ENCODE measurements at places on chromosomes 2 and 18. TPM values are rescaled to one million over a fixed set of nuclear protein-coding genes. Genes with fewer than 3 reads are reported as not detected.

- H3K27me3 ChIP-seq, result no peaks in the 10 kb centered on the region
- no peaks in the 10 kb centered on the region for H3K36me3 ChIP-seq
- H3K4me3 ChIP-seq, result no peak overlapping the region
Observed at GRCh38 chr2:197149546-197149945, 161.0 kb downstream of the ANKRD44 start.

CHRND gene
- total RNA-seq, result not detected

DNA sequence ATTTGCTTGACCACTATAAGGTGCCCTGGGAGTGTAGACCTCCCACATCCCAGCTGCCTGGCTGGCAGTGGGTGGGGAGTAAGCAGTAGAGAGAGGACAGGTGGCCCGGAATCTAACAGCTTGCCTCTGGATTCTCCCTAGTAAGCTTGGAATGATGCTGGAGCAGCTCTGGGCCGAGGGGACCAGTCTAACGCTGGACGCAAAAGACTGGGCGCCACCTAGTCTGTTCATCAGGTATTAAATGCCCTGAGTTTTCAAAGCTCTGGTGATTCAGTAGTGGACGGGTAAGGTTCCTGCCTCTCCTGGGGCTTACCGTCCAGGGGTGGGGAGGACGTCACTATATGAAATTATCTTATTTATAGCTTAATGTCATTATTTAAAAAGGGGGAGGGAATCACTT lies 648 bp upstream of the LYPD6B start:
- no peak overlapping the region for H3K27ac ChIP-seq
- peaks cover 5% of the 10 kb centered on the region for H3K4me1 ChIP-seq
- no peaks in the 10 kb centered on the region for H3K36me3 ChIP-seq

- no peak overlapping the region for H3K4me3 ChIP-seq
- no peaks in the 10 kb centered on the region for H3K36me3 ChIP-seq
- no peaks in the 10 kb centered on the region for H3K27me3 ChIP-seq
- DNase-seq, result no peak
Observed at GRCh38 chr2:239024226-239024625, 176.3 kb downstream of the TWIST2 start.

DNA sequence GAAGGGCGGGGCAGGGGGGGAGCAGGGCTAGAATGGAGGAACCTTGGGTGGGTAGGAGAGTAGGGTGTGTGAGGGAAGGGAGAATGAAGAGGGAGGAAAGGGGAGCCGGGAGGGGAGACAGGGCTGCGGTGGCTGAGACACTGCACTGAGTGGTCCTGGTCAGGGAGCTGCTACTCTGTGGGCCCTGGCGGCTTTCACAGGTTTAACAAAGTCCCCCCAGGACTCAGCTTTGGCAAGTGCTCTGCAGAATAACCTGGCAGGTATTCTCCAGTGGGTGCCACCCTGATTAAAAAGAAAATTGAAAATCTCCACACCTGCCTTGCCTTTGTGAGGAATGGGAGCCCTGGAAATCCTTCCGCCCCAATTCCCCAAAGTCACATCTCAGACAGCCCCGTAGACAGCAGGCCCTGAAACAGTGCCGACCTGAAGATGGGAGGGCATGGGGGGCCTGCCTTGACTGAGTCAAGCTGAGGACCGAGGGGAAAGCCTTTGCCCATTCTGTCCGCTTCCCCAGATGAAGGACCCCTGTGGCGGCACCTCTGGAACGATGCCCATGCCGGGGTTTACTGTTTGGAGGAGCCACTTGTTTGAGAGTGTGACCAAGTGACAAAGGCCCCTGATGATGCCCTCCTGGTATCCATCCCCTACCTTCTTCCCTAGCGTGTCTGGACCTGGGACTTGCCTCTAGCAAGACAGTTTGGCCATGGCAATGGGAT lies 43.6 kb upstream of the OTOS start:
- H3K36me3 ChIP-seq, result no peaks in the 10 kb centered on the region
- no peak overlapping the region for H3K27ac ChIP-seq
- no peak overlapping the region for H3K4me3 ChIP-seq
- DNase-seq, result no peak

DNA sequence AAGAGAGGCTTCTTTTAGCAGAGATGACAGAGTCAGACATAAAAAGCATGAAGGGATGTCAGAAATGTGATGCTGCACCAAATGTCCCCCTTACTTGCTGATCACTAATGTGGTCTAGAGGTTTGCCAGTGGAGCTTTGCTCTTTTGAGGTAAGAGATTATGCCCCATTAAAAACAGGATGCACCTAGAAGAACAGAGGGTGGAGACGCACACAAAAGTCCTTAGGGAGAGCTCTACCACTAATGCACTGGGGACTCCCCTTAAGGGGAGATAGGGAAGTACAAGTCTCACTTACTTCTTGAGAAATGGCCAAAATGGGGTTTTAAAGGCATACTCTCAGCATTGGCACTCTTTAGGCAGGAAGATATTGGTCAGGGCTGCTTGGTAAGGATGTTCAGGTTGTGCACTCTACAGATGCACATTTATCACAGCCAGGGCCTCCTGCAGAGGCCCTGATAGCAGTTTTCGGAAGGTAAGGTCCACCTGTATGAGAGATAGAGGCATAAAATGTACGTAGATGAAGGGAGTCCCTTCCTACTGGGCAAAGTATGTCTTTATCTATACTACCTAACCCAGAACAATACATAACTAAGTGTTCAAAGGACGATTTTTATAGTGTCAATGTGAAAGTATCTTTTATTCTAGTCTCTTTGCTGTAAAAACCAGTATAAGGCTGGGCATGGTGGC lies 17.0 kb upstream of the SCYGR1 start:
- DNase-seq, result no peak
- H3K36me3 ChIP-seq, result no peaks in the 10 kb centered on the region
- H3K27ac ChIP-seq, result no peak overlapping the region
- no peak overlapping the region for H3K4me3 ChIP-seq

GRCh38 chr18:8283891-8284585 lies 325.2 kb upstream of the RAB12 start:
- no peaks in the 10 kb centered on the region for H3K27me3 ChIP-seq
- H3K36me3 ChIP-seq, result no peaks in the 10 kb centered on the region
- H3K4me1 ChIP-seq, result no peaks in the 10 kb centered on the region
- H3K4me3 ChIP-seq, result no peak overlapping the region
- H3K27ac ChIP-seq, result no peak overlapping the region
- DNase-seq, result no peak

DNA sequence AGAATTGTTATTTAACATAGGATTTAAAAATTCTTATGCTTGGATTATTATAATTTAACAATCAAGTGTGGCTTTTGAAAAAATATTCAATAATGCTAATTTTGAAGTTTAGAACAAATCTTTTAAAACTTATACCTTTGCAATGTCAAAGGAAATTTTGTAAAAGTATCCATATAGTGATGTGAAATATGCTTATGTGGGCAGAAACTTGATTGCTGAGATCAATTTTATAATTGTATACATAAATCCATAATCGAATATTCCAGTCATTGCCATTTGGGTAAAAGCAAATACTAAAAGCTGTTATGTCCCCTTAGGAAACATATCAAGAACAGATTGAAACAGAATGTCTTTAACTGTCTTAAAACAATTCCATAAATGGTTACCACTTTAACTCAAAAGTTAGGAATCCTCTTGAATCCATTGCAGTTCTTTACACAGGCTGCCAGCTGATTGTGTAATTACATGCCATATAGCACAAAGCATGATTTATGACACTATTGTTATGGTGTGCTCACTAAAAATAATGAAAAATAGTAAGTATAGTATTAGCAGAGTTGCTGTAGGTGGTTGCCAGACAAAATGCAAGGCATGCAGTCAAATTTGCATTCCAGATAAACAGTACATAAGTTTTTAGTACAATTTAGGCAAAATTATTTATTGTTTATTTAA lies 24.2 kb downstream of the PLCL1 start:
- no peak overlapping the region for H3K4me3 ChIP-seq
- H3K4me1 ChIP-seq, result no peaks in the 10 kb centered on the region
- H3K27ac ChIP-seq, result no peak overlapping the region
- no peaks in the 10 kb centered on the region for H3K36me3 ChIP-seq
- no peak for DNase-seq

FOXI3 gene
- total RNA-seq, result 17.1 TPM
